ENCODE measurements at places on chromosomes 16 and 17. TPM values are rescaled to one million over a fixed set of nuclear protein-coding genes. Genes with fewer than 3 reads are reported as not detected.

- DNase-seq = no peak
Measured at GRCh38 chr16:13560151-13560550, 359.8 kb upstream of the ERCC4 start.

DNA sequence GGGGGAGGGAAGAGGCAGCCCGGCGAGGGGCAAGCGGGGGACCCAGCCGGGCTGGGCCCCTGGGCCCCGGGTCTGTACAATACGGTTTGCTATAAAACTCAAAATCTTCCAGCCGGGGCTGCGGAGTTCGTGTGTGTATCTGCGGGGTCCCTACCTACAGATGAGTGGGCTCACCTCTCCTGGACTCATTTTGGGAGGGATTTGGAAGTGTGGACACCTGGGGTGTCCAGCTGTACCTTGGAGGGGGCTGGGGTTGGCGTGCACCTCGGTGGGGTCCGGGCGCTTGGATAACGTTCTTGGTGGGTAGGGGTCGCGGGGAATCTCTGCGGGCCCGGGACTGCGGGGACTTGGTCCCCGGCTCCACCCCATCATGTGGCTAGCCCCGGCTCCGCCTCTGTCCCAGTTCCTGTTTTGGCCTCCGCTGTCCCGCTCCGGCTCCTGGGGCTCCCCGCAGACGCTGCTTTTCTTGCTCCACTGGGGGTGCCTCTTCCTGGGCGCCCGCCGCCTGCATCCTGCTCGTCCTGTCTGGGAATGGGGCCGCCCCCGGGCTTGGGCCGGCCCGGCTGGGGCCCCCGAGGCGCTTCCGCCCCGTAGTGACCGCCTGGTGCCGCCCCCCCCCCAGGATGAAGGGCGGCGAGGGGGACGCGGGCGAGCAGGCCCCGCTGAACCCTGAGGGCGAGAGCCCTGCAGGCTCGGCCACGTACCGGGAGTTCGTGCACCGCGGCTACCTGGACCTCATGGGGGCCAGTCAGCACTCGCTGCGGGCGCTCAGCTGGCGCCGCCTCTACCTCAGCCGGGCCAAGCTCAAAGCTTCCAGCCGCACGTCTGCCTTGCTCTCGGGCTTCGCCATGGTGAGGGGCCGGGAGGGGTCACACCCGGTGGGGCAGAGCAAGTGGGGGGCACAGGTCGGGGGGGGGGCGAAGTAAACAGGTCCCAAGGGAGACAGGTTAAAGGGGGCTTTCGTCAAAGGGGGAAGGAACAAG lies at the start of gene ORAI3:
ORAI3 (plus strand) TSS at position 402 of the 983 bp plus-strand sequence; CDS start at position 624, 222 bp downstream.
- DNase-seq = peak; percentile 73

HBA2 gene
- 184 TPM for polyA plus RNA-seq

CACNA1H gene
- not detected for polyA plus RNA-seq

DNA sequence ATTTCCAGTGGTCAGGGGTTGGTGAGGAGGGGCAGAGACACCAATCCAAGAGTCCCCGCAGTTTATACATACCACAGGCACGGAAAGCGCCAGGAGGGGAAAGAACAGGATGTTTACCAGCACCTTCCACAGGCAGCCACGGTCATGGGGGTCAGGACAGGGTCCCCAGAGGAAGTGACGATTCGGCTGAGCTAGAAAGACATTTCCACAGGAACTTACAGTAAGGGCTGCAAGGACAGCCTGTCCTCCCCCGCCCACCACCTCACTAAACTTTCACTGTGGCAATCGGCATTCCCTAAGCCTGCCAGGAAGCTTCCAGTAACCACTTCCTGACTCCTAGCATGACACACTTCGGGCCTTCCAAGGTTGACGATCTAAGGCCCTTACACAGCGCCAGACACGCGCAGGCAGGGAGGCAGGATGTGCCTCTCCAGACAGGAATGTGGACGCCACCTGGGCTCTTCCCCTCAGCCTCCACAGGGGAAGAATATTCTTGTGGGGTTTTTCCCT lies 1.2 kb upstream of the MT2A start:
- no peak for DNase-seq

- DNase-seq = no peak
Measured at GRCh38 chr16:15770512-15770911, 86.3 kb downstream of the MYH11 start.

GRCh38 chr17:69348429-69348828 lies 21.5 kb upstream of the ABCA5 start:
- no peak for DNase-seq

DNA sequence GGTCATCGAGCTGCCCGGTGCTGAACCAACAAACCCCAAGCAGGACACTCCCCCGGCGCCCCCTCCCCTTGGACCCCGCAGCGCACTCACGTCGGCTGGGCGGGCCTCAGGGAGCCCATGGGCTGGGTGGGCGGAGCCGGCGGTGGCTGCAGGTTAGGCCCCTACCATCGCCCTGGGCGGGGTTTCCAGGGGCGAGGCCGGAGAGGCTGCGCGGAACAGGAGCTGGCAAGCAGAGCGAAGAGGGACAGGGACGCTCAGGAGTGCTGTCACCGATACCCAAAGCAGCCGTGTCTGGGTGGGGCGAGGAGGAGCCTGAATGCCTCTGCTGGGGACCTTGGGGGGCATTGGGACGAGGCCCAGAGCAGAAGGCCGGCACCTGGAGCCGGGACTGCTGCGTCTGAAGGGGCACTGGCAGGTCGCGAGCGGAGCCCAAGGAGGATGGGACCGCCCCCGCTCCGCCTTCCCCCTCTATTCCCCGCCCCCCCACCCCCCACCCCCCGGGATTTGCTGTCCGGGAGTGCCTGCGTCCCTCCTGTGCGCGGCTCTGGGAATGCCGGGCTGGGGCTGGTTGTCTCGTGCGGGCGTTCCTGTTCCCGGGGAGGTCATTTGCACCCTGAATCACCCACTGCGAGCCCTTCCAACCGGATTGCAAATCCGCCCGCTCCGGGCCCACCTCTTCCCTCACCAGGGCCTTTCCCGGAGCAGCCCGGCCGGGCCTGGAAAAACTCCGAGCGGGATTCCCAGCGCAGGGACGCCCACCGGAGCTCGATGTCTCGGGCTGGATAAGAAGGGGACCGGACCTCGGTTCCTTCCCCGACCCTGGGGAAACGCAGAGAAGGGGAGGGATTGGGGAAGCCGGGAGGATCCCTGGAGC lies 902 bp downstream of the ARHGAP27 start:
- peak; percentile 56 for DNase-seq

ARL5C gene
- not detected for polyA plus RNA-seq

OR1F1 gene
- not detected for polyA plus RNA-seq

DNA sequence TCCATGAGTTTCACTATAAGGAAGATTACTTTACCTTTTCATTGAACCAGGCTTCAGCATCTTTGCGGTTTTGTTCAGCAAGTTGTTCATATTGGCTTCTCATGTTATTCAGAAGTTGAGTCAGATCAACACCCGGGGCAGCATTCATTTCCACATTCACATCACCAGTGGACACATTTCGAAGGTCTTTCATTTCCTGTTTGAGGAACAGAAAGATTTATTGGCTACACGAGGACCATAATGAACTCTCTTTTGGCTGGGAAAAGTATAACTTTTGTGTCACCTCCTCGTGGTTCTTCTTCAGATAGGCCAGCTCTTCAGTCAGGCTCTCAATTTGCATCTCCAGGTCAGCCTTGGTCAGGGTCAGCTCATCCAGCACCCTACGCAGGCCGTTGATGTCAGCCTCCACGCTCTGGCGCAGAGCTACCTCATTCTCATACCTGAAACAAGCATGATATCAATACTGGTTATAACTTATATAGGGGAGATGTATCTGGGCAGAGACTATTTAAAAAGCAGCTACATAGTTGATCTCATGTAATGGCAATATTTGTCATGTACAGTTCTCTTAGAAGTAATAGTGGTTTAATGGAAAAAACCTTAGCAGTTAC lies 2.1 kb downstream of the KRT10 start:
- DNase-seq = no peak

DNA sequence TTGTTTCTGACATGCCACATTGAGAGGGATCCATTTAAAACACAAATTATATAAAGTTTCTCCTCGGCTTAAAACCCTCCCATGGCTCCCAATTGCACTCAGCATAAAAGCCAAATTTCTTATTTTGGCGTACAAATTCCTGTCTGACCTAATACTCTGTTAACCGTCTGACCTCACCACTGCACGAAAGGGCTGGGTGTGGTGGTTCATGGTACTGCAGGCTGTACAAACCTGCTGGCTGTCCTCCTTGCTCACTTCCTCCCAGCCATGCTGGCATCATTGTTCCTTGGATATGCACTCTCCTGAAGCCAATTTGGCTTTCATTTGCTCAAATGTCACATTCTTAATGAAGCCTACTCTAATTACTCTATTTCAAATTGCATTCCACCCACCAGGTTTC lies 301.6 kb upstream of the C16orf82 start:
- DNase-seq = no peak

- peak; percentile 43 for DNase-seq
Measured at GRCh38 chr17:47615766-47616424, 33.8 kb upstream of the KPNB1 start.

GRCh38 chr17:34511265-34511664 lies 68.1 kb upstream of the TMEM132E start:
- no peak for DNase-seq

- DNase-seq = no peak
Measured at GRCh38 chr16:53872248-53873221, 168.6 kb downstream of the FTO start.

DNA sequence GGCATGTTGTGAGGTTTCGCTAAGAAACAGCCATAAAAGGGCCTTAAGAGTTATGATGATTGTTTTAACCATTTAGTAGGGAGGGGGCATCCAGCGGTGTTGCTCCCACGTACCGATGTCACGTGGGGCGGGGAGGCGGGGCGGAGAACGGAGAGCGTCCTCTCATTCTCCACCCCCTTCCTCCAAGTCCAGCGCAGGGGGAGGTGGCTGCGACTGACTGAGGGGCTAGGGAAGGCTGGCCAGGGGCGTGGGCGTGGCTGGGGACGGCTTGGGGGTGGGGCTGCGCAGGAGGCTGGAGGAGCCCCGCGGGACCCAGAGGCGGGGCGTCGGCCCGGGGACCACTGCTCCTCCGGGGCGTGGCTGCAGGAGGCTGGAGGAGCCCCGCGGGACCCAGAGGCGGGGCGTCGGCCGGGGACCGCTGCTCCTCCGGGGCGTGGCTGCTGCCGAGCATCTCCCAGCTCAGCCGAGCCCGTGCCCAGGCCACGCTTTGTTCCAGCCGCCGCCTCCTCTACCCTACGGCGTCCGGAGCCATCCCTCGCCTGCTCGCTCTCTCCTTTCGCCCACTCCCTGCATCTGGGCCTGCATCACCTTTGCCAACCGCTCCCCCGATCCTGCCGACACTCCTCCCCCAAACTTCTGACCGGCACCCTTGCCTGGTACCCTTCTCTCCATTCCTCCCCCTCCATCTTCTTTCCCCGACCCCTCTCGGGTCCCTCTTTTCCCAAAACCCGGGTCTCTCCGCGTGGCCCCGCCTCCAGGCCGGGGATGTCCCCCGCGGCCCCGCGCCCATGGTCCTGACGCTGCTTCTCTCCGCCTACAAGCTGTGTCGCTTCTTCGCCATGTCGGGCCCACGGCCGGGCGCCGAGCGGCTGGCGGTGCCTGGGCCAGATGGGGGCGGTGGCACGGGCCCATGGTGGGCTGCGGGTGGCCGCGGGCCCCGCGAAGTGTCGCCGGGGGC lies at the start of gene SARM1:
SARM1 (plus strand) TSS at position 450 of the 958 bp plus-strand sequence; CDS start at position 789, 339 bp downstream.
- peak; percentile 78 for DNase-seq

TMEM186 gene
- polyA plus RNA-seq = 18.9 TPM

DNA sequence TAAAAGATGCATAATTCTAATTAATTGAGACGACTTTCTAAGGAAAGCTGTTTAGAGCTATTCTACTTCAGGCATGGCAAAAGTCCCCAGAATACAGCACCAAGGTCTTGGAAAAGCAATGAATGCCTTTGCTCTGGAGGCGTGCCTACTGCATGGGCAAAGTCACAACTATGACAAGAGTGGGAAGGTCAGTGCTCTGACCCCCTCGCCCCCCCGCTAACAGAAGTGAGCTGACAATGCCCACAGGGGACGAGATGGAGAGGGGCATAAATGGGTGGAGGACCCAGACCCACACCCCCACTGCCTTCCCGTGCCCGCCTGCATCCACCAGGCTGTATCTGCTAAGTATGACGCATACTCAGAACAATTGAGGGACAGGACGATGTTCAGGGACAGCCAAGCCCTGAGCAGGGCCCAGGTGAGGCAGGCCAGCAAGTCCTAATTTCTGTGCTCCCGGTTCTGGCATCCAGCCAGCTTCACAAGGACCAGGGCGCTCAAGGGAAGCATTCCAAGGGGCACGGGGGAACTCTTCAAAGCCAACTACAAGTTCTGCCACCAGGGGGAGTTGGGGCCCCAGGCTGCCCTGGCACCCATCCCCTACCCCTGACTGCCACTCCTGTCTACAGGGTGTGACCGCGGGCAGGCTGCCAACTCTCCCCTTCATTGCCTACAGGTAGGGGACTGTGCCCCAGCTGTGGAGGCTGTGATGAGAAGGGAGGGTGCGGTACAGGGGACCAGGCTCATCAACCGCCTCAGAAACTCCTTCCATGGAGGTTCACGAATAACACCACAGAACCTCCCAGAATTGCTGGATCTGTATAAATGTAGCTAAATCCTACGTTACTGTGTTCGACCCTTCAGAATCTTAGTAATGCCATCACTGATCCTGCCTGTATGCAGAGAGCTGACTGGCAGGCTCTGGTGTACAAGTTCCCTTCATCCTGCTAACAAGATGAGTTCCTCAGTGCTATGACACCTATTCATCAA lies 20.8 kb downstream of the NPRL3 start:
- DNase-seq = peak; percentile 61

DNA sequence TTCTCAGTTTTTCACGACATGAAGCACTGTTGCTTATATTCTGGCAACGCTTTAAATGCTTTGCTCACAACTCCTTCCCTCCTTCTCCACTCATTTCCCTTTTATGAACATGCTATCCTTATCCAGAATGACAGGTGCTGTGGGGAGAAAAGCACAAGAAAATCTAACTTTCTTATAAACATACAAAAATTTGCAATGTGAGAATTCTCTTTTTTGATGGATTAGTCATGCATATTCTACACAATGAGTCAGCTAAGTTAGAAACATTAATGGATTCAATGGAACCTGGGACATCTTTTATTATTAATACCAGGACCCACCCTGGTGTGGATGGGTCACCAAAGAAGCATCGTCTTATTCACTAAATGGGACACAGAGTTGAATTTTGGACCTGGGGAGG lies 234.6 kb upstream of the CDH5 start:
- DNase-seq = no peak

TBC1D3 gene
- polyA plus RNA-seq = not detected

GRCh38 chr17:47990962-47991731 lies 20.2 kb downstream of the CDK5RAP3 start:
- no peak for DNase-seq
